ENCODE measurements at places on chromosomes 11 and 22.
A peak's percentile ranks its signal among the peaks of the same experiment; 100 is the strongest.

- DNase-seq, result no peak
Observed at GRCh38 chr22:33381531-33382406, 323.6 kb upstream of the SYN3 start.

DNA sequence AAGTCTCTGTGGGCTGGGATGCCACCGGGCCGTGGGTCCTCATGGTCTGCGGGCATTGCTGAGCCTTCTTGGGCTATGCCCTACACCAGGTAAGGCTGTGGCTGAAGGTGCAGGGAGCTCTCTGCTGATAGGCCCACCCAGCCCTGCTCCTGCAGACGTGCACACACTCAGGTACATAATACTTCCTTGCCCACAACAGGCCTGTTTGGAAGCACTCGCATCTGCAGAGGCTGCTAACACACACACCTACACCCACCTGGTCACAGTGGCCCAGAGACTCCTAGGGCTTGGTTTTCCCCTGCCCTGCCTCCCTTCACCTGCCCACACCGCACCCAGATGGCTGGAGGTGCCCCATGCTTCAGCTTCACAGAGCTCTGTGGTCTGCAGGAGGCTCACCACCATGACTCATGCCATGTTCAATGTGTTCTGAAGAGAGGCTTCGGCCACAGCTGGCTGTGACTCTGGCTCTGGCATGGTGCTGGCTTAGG lies 72.8 kb upstream of the KCNQ1OT1 start:
- peak; percentile 51 for DNase-seq

DNA sequence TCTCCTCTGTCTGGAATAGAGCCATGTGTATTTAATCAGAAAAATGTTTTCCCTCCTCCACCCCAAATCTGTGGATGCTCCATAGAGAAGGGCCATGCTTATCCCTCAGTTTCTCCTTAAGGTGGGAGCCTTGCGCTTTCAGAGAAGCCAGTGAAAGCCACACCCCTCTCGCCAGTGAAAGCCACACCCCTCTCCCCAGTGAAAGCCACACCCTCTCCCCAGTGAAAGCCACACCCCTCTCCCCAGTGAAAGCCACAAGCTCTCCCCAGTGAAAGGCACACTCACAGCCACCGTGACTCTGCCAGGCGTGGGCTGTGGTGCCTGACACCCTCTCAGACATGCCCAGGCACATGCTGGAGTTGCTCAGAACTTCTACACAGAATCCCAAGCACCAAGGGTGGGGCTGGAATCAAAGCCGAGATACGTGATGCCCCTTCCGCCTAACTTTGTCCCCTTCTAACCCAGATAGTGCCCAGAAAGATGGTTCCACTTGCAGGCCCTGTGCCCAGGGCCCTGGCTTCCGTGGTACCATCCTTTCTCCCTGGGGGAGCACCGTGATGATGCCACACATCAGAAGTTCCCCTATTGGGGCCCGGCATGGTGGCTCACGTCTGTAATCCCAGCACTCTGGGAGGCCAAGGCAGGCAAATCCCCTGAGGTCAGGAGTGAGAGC lies 16.5 kb upstream of the PRR5 start:
- DNase-seq, result no peak

DNA sequence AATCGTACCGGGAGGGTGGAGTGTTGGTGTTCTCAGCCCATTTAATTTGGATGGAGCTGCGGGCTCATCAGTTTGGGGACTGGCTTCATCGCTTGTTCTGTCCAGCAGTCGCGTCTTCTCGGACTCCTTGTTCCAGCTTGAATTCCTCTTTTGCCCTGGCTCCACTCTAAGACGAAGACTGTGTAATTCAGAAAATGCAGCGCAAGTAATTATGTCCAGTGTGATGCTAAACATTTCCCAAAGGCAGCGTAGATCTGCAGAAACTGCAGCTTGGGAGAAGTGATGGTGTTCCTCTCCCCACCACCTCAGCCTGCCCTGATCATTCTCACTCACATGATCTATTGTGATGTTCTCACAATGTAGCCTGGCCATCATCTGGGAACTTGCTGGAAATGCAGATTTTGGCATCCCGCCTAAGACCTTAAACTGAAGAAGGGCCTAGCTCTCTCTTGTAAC lies 666 bp downstream of the SLC25A18 start:
- DNase-seq, result no peak

GRCh38 chr11:7311903-7312302 lies 60.2 kb downstream of the SYT9 start:
- DNase-seq, result no peak

Measured in kidney glomerular epithelial cell (primary cell).